Stimulated activated CD8-positive, alpha-beta memory T cell treated with anti-CD3 and anti-CD28 coated beads, Interleukin-4, amount 100 ng/mL, for 1 hour (primary cell): ENCODE measurements at places on chromosomes 6 and 20.

- no peak for DNase-seq
Measured at GRCh38 chr6:105072798-105073199, 107.0 kb downstream of the POPDC3 start.

DNA sequence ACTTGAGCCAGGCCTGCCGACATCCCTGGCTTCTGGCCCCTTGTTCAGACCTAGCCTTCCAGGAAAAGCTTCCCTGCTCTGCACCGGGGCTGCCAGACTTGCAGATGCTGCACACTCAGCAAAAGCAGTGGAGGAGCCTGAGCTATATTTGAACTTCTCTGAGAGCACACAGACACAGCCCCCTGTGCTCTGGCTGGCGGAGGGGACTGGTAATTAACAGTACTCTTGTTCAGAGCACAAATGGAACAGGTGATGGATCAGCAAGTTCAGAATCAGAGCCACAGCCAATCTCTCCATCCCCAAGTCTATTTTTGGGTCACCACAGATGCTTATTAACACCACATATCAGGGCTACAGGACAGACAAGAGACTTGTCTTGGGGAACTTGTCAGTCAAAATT is 27.6 kb upstream of the RIMS4 start:
- no peak for DNase-seq

- DNase-seq, result no peak
Measured at GRCh38 chr20:39518654-39519053, 556.5 kb downstream of the DHX35 start.

GRCh38 chr6:113450061-113450465 is 407.1 kb upstream of the MARCKS start:
- DNase-seq, result no peak

GRCh38 chr20:36010825-36011224 is 42.4 kb downstream of the CNBD2 start:
- no peak for DNase-seq

DNA sequence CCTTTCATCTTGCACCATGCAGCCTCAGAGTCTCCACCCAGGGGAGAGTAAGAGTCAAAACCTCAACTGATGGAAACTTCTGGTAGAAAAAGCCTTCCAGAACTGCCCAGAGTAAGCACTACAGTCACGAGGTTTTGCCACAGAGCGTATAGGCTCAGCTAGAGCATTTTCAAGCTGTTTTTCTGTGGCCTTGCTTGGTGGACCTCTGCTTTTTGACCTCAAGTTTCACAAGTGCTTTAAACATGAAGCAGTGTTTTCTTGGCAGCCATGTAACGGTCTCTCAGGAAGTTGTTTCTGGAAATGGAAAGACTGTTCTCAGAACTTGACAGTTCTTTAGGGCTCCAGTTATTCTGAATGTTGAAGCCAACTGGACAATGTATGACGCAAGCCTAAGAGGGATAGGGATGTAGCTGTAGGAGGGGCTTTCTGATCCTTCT is 146.5 kb downstream of the ZDHHC14 start:
- no peak for DNase-seq

DNA sequence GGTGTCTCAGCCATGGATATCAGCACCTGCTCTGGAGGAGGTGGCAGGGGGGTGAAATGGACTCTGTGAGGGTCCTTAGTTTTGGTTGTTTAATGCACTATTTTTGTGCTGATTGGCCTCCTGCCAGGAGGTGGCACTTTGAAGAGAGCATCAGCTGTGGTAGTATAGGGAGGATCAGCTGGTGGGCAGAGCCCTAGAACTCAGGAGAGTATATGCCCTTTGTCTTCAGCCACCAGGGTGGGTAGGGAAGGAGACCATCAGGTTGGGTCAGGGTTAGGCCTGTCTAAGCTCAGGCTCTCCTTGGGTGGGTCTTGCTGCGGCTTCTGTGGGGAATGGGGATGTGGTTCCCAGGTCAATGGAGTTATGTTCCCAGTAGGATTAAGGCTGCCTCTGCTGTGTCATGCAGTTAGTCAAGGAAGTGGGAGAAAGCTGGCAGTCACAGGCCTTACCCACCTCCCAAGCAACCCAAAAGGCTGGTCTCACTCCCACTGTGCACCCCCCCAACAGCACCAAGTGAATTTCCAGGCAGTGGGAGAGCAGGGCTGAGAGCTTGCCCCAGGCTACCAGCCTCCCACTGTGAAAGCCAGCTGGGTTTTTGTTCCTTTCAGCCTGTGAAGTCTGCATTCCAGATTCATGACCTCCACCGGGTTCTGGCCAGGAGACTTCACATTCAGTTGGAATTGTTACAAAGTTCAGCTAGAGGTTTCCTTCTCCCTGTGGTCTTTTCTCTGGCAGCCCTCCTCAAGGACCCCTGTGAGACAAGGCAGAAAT is 5.7 kb upstream of the OSTM1 start:
- DNase-seq, result no peak

DNA sequence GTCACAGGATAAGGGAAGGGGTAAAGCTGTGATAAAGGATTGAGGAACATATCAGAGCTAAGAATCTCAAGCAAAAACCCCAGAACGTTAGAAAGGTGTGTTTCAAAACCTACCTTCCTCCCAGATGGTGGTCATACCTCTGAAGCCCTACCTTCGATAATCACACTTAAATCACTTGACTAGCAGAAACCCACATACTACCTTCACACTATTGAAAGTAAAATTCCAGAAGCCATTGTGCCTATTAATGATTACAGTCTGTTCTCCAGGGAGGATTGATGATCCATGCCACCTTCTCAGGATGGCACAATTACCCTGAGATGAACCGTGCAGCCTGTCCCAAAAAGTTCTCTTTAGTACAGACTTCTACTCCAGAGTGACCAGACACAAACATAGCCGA is 72.3 kb upstream of the SOX4 start:
- DNase-seq, result no peak

DNA sequence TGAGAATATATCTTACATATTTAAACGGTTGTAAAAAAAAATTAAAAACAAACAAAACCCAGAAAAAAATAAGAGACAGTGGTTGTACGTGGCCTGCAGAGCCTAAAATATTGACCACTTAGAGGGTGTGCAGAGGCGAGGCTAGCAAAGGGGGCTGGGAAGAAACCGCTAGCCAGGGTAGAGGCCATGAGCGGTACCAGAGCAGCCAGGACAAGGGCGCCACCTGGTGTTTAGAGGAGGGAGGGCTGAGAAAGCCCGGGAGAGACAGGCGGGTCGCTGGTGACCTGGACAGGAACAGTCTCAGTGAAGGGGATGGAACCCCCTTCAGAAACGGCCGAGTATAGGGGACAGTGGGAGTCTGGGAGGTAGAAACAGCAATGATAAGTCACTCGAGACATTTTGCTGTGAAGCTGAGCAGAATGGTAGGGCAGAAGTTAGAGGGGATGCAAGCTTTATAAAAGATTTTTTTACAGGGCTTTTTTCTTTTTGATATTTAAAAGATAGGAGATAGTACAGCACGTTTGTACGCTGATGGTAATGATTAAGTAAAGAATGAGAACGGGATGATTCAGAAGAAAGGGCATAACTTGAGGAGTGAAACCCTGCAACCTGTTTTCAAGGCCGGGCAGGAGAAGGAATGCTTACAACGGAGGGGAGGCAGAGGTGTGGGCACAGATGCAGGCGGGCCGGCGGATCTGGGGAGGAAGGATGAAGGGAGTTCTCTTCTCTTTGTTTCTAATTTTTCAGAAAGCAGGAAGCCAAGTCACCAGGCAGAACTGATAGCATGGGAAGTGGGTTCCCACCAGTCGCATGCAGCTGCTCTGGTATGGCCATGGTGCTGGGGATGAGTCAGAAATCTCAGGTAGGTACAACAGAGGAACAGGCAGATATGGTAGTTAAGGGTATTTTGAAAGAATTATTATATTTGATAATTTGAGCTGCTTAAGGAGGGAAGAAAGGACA is 76.2 kb downstream of the FAM229B start:
- peak; percentile 38 for DNase-seq

- DNase-seq, result no peak
Measured at GRCh38 chr6:17665132-17665531, 41.6 kb downstream of the NUP153 start.

DNA sequence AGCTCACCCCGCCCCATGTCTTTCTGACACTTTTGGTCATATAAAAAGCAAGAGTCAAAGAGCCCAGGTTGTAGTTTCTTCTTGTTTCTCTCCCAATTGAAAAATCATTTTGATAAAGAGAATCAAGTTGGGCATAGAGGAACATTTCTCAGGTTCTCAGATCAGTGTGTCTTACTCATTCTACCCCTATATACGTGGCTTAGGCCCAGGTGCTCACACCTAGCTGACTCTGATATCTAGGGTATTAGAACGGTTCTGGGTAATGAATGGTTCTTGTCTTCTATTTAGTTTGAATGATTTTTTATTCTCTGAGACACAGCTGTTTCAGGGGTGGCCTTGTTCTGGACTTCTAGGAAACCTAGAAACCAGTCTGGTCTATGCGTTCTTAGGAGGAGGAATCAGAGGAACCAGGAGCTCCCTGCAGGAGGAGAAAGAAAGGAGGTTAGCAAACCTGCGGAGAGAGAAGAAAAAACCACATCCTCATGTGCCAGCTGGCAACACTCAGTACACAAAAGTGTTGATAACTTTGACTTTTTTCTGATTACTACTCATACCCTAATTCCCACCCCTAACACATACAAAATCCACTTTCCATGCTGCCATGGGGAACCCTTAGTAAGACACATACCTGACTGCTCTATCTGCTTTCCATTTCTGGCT is 178.0 kb downstream of the CLIC5 start:
- no peak for DNase-seq

GRCh38 chr6:52595000-52595795 is 18.3 kb upstream of the TRAM2 start:
- no peak for DNase-seq

GRCh38 chr20:47872341-47872740 is 87.1 kb upstream of the SULF2 start:
- no peak for DNase-seq

DNA sequence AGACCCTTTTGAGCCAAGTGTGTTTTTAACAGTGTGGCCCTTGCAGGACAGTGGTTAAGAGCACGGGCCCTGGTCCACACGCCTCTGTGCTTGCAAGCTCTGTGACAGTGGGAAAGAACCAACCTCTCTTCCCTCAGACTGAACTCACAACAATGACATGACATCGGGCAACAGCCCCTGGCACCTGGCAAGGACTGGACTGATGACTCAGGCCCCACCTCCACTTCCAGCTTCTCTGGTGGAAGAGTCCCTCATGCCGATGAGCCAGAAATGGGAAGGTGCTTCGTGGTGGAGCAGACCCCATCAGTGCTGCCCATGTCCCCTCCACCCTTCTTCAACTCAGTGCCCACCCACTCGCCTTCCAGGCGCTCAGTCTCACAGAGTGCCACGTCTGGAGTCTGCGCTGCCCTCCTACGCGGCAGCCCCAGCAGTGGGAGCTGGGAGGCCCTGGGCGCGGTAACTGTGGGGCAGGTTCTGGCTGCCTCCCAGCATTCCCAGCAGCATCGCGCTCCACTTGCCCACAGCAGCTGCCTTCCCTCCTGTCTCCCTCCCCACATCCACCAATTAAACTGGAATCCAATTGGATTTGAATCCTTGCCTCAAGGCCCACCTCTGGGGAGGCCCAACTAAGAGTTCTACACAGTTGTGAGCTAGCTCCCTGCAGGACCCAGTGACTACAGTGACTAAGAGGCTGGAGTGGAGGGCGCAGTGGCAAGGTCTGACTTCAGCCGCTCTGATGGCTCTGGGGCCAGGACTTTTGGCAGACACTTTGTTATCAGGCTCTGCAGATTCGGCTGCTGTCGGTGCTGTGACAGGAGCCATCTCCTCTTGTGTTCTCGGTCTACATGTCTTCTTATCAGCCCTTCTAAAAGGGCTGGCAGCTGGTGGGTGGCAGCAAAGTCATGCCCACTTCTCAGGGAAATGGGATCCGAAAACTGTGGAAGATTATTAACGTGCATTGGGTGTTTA is 156.8 kb upstream of the MLN start:
- no peak for DNase-seq

DNA sequence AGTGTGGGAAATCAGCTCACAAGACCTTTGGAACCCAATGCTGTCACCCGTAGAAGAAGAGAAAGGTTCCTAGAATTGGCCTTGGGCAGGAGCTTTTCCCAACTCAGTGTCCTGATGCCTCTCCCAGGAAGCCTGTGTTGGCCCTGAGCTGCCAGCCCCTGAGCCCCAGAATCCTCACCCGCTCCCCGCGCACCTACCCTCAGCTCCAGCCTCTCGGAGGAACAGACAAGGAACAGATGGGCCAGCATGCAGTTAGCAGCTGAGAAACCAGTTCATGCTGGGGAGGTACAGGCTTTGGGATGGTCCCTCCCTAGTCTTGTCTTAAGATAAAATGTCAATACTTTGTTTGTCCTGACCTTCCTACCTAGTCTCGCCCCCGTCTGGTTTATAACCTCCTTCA is 121.9 kb upstream of the CDH4 start:
- no peak for DNase-seq

DNA sequence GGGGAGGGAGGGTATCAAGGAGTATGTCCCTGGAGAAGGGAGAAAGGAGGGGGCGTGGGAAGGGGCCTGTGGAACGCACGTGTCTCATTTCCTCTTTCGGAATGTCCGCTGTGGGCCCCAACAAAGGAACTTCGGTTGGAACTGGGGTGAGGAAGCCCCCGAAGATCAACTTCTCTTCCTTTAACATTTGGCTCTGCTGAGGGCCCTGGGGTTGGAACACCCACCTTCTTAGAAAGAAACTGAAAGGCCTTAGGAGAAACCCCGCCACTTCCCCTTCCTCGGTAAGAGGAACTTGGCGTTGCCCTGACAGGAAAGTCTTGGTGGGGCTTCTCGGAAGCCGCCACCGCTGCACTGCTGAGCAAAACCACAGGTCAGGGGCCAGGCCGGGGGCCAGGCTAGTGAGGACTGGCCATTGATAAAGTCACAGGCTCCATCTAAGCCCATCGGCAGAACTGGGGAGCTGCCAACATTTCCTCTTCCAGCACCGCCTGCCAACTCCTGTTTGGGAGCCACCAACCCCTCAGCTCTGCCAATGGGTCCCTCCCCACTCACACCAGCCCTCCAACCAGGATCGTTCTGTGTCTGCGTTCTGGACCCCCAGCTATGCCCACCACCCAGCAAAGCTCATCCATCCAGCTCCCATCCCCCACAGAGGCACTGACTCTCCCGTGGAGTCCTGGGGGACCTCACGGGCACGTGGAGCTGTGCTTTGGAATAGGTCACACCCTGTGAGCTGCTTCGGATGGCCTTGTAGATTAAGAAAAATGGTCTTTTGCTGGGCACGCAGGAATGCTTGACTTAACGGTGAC is 44.8 kb downstream of the FGD2 start:
- DNase-seq, result no peak

DNA sequence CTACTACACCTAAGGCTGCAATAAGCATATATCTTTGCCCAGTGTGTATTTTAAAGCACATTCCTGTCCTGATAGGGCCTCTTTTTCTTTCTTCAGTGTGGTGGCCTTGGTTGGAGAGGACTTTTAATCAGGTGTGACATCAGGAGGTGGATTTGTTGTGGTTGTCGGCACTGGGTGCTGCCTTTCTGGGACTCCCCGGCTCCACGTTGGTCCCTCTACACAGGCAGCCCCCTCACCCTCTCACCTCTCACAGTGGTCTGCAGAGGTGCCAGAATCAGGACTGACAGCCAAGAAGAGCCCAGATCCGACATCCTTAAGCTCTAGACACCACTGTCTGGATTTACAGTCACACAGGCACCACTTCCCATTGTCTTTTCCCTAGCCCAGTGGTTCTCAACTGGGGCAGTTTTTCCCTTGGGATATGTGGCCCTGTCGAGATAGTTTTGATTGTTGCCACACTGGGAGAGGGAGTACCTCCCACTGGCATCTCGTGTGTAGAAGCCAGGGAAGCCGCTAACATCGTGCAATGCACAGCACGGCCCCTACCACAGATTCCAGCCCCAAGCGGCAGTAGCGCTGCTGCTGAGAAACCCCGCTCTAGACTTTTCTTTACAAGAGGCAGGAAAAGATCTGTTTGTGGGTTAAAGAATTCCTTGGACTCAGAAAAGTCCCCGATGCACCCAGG is 314.1 kb downstream of the QKI start:
- DNase-seq, result no peak
